IPS-NIHi11 (cell line): ENCODE measurements at places on chromosomes 5 and 9.

- no peak for DNase-seq
These were observed 75.3 kb upstream of the COL5A1 start for GRCh38 chr9:134566196-134566847.

- no peak for DNase-seq
These were observed 54.9 kb upstream of the N4BP3 start for GRCh38 chr5:178058321-178059012.

GRCh38 chr9:98917746-98918487 is 25.8 kb upstream of the COL15A1 start:
- no peak for DNase-seq

- no peak for DNase-seq
These were observed 8.4 kb upstream of the UBAP1 start for GRCh38 chr9:34170237-34170991.

DNA sequence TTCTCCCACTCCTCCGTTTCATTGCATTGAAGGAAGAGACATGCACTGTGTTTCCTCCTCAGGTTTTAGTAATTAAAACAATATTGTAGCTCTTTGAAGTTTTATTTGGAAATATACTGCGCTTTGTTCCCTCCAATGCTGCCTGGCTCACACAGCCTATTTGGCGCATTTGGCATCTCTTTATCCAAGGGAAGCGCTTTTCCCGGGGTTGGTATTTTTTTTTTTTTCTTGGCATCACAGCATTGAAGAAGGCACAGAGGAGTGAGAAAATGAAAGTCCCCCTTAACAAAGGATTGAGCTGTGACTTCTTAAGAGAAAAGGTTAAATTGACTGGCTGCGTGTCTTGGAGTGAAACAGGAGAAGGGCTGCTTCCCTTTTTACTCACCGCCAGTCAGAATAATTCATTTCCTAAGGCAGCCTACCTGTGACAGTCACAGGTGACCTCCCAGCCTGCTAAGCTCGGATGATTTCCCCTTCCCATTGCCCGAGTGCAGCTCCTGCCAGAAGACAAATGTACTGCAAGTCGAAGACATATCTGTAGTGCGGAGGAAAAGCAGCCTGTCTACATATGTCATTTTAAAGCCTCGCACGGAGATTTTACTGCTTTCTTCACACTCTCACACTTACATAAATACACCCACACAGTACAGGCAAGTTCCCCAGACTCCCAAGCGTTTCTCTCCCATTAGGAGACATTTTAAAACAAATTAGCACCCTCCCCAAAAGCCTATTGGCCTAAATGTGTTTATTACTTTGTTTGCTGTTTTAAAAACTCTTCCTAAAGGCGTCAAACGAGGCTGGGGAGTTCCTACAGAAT is 665.5 kb upstream of the ZNF608 start:
- peak; percentile 38 for DNase-seq
